ENCODE measurements at places on chromosomes 2 and 18.

- DNase-seq, result no peak
Measured at GRCh38 chr2:76642129-76642528, 880.0 kb downstream of the LRRTM4 start.

DNA sequence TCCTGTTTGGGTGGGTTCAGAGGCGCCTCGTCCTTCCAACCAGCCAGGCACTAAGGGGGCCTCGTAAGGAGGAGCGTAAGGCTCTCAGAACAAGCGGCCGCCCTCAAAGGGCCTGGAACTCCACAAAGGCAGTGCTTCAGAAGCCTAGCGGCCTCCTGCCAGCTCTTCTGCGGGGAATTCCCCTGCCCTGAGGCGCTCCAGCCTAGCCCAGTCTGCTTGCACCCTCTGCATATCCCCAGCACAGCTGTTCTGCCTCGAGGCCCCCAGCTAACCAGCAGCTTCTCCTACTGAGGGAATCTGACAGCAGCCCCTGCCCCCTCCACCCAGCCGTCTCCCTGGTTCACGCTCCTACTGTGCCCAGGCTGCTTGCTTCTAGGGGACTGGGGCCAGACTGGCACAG, 265.9 kb downstream of the TFCP2L1 start:
- DNase-seq, result no peak

DNA sequence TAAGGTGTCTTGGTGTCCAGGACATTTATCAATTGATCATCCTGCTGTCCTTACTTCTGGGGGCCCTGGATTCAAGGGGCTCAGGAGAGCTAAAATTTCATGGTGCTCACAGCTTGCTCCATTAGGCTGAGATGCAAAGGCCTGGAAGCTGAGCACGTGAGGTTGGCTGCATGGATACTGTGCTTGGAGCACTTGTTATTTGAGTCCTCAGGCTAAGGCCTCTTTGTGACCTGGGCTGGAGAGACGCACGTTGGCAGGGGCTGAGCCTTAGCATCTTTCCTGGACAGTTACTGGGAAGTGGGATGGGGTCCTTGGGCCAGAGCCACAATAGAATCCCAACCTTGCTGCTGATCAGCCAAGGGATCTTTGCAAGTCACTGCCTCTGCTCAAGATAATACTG, 151.2 kb upstream of the HS6ST1 start:
- no peak for DNase-seq

DNA sequence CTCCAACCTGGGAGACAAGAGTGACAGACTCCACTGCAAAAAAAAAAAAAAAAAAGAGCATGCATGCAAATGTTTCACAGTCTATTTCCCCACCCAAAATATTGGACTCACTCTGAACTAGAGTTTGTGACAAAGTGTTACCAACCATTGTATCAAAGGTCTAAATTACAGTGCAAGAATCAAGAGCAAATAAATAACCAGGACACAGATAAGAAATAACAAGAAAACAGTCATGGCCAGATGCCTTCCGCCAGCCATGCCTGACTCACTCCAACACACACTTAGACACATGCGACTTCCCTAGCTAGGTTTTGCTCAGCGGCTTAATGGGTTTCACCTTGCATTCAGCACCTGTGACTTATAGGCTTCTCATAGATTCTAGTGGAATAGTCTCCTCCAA, 62.8 kb downstream of the CYB5A start:
- DNase-seq, result no peak

DNA sequence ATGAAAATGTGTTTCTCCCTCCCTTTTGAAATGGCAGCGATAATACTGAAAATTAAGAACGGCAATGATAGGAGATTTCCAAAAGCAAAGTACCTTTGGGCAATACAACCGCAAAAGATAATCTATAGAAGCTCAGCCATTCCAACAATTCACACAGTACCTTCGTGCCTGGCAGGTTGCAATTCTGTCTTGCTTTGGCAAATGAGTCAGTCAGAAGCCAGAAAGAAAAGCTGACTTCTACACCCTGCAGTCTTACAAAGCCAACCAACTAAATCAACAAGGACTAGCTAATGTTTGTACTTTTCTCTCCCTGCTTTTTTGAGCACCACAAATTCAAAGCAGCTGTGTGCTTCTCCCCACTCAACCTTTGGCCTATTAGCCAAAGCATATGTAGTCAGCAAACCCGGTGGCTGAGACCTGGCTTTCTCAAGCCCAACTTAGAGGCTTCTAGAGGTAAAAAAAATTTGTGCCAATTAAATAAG, 25.7 kb upstream of the ID2 start:
- DNase-seq, result no peak

- DNase-seq, result peak; percentile 9
Measured at GRCh38 chr2:192195548-192196418, 1.1 kb upstream of the TMEFF2 start.
